Stimulated activated CD8-positive, alpha-beta memory T cell treated with anti-CD3 and anti-CD28 coated beads, Interleukin-15, amount 100 ng/mL, for 24 hours (primary cell): ENCODE measurements at places on chromosomes 13 and 19.

GRCh38 chr19:4652075-4652474 is 12.8 kb downstream of the TNFAIP8L1 start:
- no peak for DNase-seq

DNA sequence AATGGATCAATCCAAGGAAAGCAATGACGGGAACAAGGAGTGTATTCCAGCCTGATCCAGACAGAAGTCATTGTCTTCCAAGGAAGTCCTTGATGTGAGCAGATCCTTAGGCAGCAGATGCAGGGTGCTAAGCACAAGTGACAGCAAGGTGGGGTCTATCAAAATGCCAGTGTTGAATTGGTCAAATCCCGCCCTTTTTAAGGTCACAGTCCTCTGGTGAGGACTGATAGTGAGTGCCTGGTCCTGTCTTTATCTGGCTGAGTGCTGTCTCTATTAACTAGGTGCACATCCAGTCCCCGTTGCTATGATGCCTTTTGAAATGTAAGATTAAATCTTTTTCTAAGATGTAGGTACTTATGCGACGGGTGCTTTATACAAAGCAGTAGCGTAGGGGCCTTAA is 1.3 kb upstream of the LAMP1 start:
- DNase-seq = no peak

GRCh38 chr13:113405481-113406300 is 41.8 kb upstream of the GRTP1 start:
- no peak for DNase-seq

GRCh38 chr19:15291548-15292021 is 40.8 kb downstream of the BRD4 start:
- DNase-seq = no peak

- no peak for DNase-seq
These were observed 48.6 kb downstream of the PIN1 start for GRCh38 chr19:9883764-9884163.

GRCh38 chr19:10420444-10421239 is at the start of gene PDE4A:
TSS of gene PDE4A (plus strand) at chr19:10420538. CDS start at chr19:10420765, 227 bp downstream.
- DNase-seq = no peak

DNA sequence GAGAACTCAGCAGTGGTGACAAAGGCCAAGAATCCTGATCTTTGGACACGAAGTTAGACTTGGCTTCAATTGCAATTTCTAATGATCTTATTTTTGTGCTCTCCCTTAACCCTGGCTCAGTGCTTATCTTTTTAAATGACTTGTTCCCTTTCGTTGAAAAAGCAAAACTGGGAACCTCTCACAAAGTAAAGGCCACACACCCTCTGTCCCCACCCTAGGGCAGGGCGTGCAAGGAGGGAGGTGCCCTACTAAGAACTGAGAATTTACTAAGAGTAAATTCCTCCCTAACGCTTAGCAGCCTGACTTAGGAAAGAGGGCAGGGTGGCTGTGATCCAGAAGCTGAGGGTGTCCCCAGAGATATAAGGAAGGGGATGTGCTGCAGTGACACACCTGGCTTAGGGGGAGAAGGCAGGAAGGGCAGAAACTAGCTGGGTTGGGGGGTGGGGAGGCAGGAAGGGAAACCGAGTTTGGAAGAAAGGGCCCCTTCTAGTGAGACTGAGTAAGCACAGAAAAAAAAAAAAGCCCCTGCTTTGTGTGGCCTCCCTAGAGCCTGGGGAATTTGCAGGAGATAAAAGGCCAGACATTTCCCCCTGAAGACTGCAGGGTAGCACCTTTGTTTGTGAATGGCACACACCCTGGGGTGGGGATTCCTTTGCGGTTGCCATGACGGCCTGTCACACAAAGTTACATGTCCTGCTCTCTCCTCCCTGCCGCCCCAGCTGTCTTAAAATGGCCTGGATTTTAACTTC is 435.1 kb downstream of the EFNB2 start:
- no peak for DNase-seq

GRCh38 chr19:56076498-56076897 is 44.6 kb downstream of the ZNF787 start:
- no peak for DNase-seq

DNA sequence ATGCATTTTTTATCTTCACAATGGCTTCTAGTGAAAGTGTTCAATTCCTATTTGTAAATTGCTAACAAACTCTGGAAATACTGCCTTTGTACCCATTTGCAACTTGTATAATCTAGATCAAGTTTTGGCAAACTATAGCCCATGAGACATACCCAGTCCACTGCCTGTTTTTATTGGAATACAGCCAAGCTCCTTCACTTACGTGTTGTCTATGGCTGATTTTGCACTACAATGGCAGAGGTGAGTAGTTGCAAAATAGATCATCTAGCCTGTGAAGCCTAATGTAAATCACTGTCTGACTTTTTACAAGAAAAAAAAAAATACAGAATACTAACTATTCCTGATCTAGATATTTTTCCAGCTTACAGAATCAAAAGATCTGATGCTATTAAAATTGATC is 37.1 kb downstream of the DZIP1 start:
- DNase-seq = no peak

GRCh38 chr19:32817569-32818476 is 51.7 kb downstream of the SLC7A9 start:
- DNase-seq = no peak

- DNase-seq = no peak
These were observed 23.1 kb upstream of the CXCL17 start for GRCh38 chr19:42465827-42466280.

GRCh38 chr13:29319451-29319850 is 276.0 kb downstream of the SLC7A1 start:
- DNase-seq = no peak

DNA sequence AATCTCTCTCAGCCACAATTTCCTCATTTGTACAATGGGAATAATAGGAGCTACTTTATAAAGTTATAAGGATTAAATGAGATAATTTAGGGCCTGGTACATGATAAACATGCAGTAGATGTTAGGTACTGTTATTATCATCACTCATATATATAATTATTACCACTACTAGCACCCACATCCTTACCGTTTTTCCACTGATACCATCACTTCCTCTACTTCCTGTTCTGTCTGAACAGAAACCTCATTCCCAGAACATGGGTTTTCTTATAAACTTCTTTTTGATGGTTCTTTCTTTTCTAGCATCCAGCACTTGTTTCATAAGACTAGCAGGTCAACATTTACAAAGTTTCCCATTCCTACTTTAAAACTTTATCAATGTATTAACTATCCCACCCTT is 6.3 kb downstream of the CDADC1 start:
- no peak for DNase-seq

DNA sequence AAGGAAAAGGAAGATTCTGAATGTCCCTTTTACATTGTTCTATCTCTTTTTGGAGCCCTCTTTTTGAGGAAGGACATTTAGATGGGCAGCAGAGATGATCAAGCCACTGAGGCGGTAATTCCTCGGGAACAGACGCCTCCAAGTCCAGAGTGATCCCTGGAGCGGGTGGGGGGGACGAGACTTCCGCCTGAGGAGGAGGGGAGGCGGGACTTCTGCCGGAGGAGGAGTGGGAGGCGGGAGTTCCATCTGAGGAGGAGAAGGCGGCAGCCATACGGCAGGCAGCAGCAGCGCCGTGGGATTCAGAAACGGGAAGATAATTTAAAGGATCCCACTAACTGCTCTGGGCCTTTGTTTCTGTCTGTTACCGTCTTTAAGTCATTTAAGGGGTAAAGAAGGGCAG is 37.6 kb upstream of the CD177 start:
- no peak for DNase-seq

- no peak for DNase-seq
These were observed 663 bp upstream of the GGACT start for GRCh38 chr13:100589178-100589725.

DNA sequence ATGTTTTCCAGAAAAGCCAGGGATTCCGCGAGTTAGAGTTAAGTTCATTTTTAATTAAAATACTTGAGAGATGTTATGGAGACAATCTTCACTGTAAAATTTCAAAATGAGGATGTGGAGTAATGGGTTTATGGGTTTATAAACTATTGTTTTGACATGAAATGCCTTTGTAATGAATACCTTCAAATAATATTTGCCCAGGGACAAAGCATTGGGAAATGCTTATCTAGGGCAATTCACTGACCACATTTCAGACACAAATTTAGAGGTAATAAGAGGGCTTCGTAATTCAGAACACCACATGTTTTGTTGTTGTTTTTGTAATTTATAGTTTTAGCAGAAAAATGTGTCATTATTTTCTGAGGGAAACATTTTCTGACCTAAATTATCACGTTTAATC is 241.1 kb upstream of the ATXN8OS start:
- DNase-seq = no peak

GRCh38 chr19:42872608-42873007 is 6.9 kb downstream of the PSG1 start:
- no peak for DNase-seq
